Activated CD8-positive, alpha-beta memory T cell treated with anti-CD3 and anti-CD28 coated beads for 4 hours (primary cell): ENCODE measurements at places on chromosomes 2 and 18.

- DNase-seq, result no peak
Measured at GRCh38 chr2:29238497-29238896, 123.3 kb downstream of the CLIP4 start.

DNA sequence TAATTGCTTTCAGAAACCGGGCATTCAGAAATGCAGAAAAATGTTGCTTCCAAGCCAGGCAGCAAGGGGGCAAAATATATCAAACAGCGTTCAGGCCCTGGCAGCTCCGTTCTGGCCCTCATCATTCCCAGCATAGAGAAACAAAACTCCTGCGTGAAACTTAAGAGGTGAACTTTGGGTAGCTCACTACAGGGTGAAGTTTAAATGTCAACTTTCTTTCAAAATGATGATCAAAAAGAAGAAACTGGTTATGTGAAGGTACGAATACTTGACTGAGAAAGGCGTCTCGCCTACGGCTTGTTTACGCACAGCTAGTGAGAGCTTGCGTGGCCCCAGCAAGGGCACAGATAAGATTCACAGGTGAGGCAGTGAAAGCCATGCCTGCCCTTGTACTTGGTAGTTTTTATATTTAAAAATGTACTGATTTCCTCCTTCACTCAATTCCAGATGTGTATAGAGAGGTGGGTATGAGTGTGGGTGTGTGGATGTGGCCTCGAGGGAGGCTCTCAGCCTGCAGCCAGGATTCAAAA lies 127.5 kb downstream of the NFATC1 start:
- peak; percentile 59 for DNase-seq

DNA sequence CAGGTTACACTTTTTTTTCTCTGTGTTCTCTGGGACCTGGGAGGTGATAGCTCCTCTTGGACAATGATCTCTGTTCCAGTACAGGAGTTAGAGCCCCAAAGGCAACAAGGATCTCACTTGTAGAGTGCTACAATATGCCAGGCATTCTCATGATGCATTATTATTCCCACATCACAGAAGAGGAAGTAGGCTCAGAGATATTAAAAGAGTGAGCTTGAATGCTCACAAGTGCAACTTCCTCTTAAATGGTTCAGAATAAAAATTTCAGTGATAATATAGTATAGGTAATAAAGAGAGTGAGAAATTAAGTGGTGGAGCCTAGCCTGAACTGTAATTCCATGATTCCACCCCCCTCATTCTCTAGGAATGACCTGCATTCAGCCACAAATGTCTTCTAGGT lies 21.4 kb downstream of the POLE4 start:
- DNase-seq, result no peak

DNA sequence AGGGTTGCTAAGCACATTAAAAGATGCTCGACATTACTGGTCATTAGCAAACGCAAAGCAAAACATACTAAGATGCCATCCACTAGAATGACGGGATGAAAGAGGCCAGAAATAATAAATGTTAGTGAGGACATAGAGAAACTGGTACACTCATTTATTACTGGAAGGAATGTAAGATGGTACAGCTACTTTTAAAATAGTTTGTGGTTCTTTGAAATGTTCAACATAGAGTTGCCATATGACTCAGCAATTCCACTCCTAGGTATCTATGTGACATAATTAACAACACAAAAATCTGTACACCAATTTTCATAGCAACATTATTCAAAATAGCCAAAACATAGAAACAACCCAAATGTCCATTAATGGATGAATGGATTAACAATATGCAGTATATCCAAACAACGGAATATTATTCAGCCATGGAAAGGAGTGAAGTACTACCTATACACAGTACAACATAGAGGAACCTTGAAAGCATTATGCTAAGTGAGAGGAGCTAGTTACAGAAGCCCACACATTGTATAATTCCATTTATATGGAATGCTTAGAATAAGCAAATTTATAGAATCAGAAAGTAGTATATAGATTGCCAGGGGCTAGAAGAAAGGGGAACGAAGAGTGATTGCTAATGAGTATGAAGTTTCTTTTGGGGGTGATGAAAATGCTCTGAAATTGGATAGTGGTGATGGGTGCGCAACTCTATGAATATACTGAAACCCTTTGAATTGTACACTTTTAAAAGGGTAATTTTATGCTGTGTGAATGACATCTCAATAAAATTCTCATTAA lies 61.9 kb upstream of the IL1R1 start:
- DNase-seq, result no peak

DNA sequence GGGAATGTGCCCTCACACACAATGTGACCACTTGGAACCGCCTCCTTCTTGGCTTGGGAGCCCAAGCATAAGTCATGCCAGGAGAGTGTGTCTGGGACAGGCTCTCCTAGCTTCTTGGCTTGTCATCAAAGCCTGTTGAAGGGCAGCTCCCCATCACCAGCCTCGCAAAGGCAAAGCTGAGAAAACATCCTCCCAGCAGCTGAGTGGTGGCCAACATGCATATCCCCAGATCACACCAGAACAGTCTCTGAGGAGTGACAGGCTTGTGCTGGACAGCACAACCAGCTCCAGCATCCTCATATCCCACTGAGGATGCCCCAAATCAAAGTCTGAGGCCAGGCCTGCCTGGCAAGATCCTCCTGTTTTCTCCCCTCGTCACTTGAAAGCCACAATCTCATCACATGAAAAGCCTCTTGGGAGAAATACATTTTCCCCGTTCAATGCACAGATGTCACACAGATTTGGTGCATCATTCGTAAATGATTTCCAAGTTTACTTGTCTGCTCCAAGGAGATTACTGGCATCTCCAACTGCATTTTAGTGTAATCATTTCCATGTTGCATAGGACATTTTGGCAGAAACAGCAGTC lies 269.3 kb downstream of the TTC32 start:
- DNase-seq, result no peak
